ENCODE measurements at places on chromosomes 12 and 14. TPM values are rescaled to one million over a fixed set of nuclear protein-coding genes. Genes with fewer than 3 reads are reported as not detected.

- H3K27ac ChIP-seq: no peak overlapping the region
- H3K4me3 ChIP-seq: no peak overlapping the region
- no peaks in the 10 kb centered on the region for H3K27me3 ChIP-seq
- no peak for DNase-seq
- peaks cover 10% of the 10 kb centered on the region for H3K4me1 ChIP-seq
- no peaks in the 10 kb centered on the region for H3K36me3 ChIP-seq
Measured at GRCh38 chr14:34043627-34044372, 92.9 kb upstream of the EGLN3 start.

GRCh38 chr12:68397566-68398158 is 65.5 kb upstream of the MDM1 start:
- H3K4me3 ChIP-seq: no peak overlapping the region
- H3K4me1 ChIP-seq: no peaks in the 10 kb centered on the region
- H3K36me3 ChIP-seq: no peaks in the 10 kb centered on the region
- no peak for DNase-seq
- no peaks in the 10 kb centered on the region for H3K27me3 ChIP-seq

- H3K4me1 ChIP-seq: no peaks in the 10 kb centered on the region
- H3K4me3 ChIP-seq: no peak overlapping the region
- H3K27me3 ChIP-seq: peaks cover 13% of the 10 kb centered on the region
- no peak for DNase-seq
- peaks cover 53% of the 10 kb centered on the region for H3K36me3 ChIP-seq
Measured at GRCh38 chr14:105841022-105842009, 314.9 kb downstream of the TMEM121 start.

DNA sequence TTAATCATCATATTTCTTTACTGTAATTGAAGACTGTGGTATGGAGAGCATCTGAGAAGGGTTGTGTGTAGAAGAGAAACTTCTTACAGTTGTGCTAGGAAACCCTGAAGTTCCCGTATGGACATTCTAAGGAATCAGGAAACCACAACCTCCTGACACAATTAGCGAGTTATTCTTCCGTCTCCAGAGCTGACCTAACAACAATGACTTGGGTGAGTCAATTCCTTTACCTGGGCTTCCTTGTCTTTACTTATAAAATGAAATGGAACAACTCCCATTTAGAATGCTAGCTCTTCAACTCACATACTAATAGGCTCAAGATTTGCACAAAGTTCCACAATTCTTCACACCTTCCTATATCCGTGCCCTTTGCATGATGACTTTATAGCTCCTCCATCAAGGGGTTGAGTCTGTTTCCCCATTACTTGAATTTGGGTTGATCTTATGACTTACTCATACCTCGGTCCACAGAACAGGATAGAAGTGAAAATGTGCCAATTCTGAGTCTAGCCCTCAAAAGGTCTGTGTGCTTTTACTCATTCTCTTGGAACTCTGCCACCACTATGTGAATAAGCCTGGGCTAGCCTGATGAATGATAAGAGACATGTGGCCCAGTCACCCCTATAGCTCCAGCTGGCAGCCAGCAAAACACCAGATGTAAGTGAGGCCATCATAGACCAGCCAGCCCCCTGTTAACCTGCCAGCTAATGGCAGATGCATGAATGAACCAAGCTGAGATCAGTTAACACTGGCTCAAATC is 459.4 kb downstream of the ETNK1 start:
- no peak for DNase-seq
- no peaks in the 10 kb centered on the region for H3K4me1 ChIP-seq
- no peak overlapping the region for H3K27ac ChIP-seq
- peaks cover 5% of the 10 kb centered on the region for H3K36me3 ChIP-seq
- H3K27me3 ChIP-seq: no peaks in the 10 kb centered on the region

GRCh38 chr12:31620311-31620710 is 29.4 kb upstream of the DENND5B start:
- no peak for DNase-seq
- no peak overlapping the region for H3K27ac ChIP-seq
- no peak overlapping the region for H3K4me3 ChIP-seq
- H3K4me1 ChIP-seq: no peaks in the 10 kb centered on the region
- H3K36me3 ChIP-seq: no peaks in the 10 kb centered on the region
- no peaks in the 10 kb centered on the region for H3K27me3 ChIP-seq

DNA sequence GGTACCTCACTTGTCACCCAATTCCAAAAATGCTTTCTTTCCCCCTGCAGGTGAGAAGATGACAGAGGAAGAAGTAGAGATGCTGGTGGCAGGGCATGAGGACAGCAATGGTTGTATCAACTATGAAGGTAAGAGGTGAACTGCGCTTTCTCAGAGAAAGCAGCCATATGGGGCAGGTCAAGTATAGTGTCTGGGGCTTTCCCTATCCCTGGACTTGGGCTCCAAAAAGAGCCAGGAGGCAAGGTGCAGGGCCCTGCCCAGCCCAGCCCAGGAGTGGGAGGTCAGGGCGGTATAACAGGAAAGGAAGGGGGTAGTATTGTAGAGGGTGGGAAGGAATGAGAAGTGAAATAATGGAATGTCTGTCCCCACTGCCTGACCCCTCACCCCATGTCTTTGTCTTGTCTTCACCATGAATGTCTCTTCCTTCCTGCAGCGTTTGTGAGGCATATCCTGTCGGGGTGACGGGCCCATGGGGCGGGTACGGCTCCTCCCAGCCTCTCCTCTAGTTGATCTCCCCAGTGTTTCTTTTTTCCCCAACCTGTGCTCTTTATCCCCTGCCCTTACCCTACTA is 2.1 kb downstream of the MYL6 start:
- H3K4me3 ChIP-seq: peak overlapping the region; percentile 96
- H3K4me1 ChIP-seq: peaks cover 49% of the 10 kb centered on the region
- DNase-seq: no peak
- H3K27ac ChIP-seq: peak overlapping the region; percentile 92

DNA sequence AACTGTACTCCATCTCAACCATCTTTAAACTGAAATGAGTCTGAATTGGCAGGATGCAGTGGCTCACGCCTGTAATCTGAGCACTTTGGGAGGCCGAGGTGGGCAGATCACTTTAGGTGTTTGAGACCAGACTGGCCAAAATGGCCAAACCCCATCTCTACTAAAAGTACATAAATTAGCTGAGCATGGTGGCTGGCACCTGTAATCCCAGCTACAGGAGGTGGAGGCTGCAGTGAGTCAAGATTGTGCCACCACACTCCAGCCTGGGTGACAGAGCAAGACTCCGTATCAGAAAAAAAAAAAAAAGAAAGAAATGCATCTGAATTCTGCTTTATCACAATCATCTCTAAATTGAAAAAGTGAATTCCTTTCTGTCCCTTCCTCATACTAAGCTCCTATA is 110.3 kb downstream of the NELL2 start:
- H3K36me3 ChIP-seq: no peaks in the 10 kb centered on the region
- no peaks in the 10 kb centered on the region for H3K27me3 ChIP-seq
- H3K4me1 ChIP-seq: peaks cover 34% of the 10 kb centered on the region
- no peak overlapping the region for H3K27ac ChIP-seq

DNA sequence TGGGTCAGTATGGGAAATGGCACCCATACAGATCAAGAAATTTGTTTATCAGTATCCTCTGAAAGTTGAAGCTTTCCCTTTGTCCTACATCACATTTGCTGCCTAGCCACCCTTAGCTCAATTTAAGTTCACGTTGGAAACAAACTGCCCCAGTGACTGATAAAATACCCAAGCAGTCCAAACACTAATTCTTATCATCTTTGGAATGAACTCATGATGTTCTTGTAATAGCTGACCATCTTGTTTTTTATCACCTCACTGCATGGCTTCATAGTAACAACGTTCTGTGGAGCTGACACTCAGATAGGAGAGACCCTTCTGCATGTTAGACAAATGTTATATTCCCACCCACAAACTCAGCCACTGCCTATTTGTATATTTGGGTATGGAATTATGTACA is 93.4 kb downstream of the GPR135 start:
- H3K27me3 ChIP-seq: no peaks in the 10 kb centered on the region
- peaks cover 6% of the 10 kb centered on the region for H3K36me3 ChIP-seq
- H3K4me1 ChIP-seq: peaks cover 5% of the 10 kb centered on the region
- no peak for DNase-seq

- no peaks in the 10 kb centered on the region for H3K4me1 ChIP-seq
- no peak overlapping the region for H3K27ac ChIP-seq
- no peak overlapping the region for H3K4me3 ChIP-seq
Measured at GRCh38 chr12:22377731-22378496, 43.4 kb upstream of the ST8SIA1 start.

DNA sequence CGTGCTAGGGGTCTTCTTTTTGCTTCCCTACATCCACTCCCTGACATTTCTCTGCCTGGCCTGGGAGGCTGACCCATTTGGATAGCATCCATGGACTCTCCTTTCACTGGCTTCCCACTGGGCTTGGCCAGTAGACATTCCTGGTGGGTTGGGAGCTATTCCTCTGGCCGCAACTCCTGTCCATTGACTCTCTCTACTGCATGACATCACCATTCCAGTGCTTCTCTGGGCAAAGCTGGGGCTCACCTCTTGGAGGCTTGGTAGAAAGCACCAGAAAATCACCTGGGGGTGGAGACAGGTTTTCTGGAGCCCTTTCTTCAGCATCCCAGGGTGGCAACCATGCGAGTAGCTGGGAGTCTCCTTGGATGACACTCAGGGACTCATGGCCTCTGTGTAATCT is 16.7 kb upstream of the LHX5 start:
- peaks cover 11% of the 10 kb centered on the region for H3K36me3 ChIP-seq
- no peak overlapping the region for H3K4me3 ChIP-seq
- peaks cover 35% of the 10 kb centered on the region for H3K27me3 ChIP-seq

DNA sequence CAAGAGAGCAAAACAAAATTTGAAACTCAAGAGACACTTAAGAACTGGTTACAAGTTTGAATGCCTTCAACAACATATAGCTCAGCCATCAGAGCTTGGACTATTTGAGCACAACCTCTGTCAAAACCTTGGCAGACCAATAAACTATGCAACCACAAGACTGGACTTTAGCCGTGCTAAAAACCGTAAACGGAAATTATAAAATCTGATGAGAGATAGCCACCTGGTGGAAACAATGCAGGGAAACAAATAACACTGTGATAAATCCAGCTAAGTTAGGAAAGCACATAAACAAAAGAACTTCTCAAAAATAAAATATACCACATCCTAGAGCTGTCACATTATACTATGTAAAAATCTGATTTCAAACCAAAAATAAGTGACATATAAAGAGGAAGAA is 1074.2 kb upstream of the NOVA1 start:
- no peak for DNase-seq
- peak overlapping the region; percentile 4 for H3K27ac ChIP-seq
- H3K4me1 ChIP-seq: peaks cover 31% of the 10 kb centered on the region
- peak overlapping the region; percentile 87 for H3K4me3 ChIP-seq
- peaks cover 14% of the 10 kb centered on the region for H3K36me3 ChIP-seq

DNA sequence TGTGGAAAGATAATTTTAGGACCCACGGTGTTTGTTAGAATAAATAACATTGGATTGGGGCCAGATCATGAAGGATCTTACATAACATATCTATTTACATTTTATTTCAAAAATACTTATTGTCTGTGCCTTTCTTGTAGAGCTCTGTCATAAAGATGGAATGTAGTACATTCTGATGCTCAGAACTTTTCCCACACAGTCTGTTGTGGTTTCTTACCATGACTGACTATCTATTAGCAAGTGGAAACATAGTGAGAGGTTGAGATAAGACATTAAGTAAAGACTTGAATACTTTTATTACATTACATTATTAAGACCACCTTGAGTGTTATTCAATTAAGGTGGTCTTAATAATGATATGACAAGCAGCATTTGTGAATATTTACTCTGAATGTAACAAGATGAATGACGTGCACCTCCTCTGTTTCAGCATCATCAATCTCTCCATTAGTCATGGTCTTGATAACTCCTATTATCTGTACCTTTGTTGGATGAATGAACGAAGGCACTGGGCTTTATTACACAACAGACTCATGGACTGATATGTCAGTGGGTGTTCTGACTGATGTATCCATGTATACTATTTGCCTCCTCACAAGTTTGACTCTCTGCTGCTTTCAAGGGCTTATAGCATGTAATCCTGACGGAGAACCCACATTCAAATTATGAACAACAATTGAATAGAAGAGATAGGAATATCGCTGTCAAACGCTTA is 883.0 kb upstream of the FLRT2 start:
- peaks cover 19% of the 10 kb centered on the region for H3K4me1 ChIP-seq
- H3K27ac ChIP-seq: no peak overlapping the region
- H3K4me3 ChIP-seq: no peak overlapping the region
- H3K27me3 ChIP-seq: peaks cover 41% of the 10 kb centered on the region

- H3K27me3 ChIP-seq: no peaks in the 10 kb centered on the region
- no peak overlapping the region for H3K4me3 ChIP-seq
- peaks cover 3% of the 10 kb centered on the region for H3K36me3 ChIP-seq
- peaks cover 4% of the 10 kb centered on the region for H3K4me1 ChIP-seq
Measured at GRCh38 chr12:118166946-118167345, 31.0 kb downstream of the PEBP1 start.

DNA sequence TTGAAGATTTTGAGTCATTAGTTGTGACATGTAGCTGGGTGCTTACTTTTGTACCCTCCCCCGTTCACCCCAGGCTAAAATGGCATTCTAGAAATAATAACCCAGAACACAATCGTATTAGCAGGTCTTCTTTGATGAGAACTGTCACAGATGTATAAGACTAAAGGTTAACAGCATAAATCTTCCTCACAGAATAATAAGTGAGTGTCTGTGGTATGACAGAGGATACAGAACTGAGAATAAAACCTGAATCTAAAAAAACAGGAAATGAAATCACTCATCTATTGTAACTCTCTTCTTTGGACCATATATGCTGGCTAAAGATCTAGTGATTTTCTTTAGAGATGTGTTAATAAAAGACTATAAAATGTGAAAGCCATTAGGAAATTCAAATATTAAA is 746.6 kb downstream of the LRFN5 start:
- no peaks in the 10 kb centered on the region for H3K4me1 ChIP-seq
- no peak overlapping the region for H3K4me3 ChIP-seq
- H3K27me3 ChIP-seq: no peaks in the 10 kb centered on the region
- no peak overlapping the region for H3K27ac ChIP-seq
- H3K36me3 ChIP-seq: no peaks in the 10 kb centered on the region

DNA sequence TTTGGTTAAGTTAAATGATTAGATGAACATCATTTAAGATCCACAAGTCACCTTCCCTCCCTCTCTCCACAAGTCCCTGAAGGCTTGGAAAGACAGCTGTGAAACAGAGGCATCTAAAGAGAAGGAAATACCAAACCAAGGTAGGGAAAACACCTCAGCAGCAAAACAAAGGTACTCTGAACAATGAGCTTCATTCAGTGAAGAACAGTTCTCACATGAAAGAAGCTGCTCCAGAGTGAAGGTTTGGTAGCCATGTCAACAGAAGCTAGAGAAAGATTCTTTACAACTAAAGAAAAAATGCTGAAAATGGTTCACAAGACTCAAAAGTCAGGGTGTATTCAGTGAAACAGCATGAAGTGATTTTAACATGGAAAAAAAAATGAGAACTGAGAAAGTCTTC is 69.4 kb downstream of the FGD6 start:
- H3K36me3 ChIP-seq: peaks cover 25% of the 10 kb centered on the region
- H3K4me3 ChIP-seq: no peak overlapping the region
- peaks cover 22% of the 10 kb centered on the region for H3K4me1 ChIP-seq

TMEM132D gene
- total RNA-seq: 0.99 TPM

GALNT4 gene
- 3.2 TPM for total RNA-seq

CCDC88C gene
- 46.4 TPM for total RNA-seq

TAMALIN gene
- total RNA-seq: 7.1 TPM

KIF5A gene
- 16.1 TPM for total RNA-seq

TMEM63C gene
- total RNA-seq: 8.8 TPM

NID2 gene
- 5.4 TPM for total RNA-seq

SLC38A2 gene
- 381 TPM for total RNA-seq
